ENCODE measurements at places on chromosomes 12 and 14.

DNA sequence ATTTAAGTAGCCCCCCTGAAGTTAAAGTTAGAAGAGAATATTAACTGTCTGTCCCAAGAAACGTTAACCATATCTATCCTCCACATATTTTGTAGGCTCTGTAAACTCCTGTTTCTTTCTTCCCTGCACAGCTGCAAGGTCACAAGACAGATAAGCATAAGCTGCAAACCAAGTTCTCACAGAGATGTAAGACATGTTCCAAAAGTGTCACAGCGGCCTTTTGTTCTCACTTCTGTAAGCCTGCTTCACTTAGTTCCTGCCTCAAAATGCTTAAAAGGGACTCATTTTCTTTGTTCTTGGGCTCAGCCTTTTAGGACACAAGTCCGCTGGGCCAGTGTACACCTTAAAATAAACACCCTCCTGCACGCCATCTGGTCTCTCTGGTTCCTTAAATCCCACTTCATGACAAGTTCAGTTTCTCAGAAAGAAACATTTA lies 3.2 kb downstream of the RNASE1 start:
- no peak for DNase-seq

DNA sequence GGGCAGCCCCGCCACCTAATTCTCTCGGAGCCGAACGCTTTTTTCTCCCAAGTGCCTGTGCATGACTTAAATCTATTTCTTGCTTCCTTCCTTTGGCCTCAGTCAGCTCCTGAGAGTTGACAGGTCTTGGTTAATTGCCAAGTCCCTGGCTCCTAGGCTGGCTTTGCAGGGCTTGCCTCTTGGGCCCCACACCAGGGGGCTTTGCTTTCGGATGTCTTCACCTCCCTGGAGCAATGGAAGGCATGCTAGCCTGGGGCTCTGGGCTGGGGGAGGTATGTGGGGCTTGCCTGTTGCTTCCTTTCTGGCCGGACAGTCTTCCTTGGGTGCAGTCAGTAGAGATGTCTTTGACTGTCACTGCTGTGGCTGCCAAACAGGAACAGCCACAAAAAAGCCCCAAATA lies 2.2 kb upstream of the KRT80 start:
- no peak for DNase-seq

- no peak for DNase-seq
Observed at GRCh38 chr14:88229428-88229827, 93.6 kb downstream of the KCNK10 start.

DNA sequence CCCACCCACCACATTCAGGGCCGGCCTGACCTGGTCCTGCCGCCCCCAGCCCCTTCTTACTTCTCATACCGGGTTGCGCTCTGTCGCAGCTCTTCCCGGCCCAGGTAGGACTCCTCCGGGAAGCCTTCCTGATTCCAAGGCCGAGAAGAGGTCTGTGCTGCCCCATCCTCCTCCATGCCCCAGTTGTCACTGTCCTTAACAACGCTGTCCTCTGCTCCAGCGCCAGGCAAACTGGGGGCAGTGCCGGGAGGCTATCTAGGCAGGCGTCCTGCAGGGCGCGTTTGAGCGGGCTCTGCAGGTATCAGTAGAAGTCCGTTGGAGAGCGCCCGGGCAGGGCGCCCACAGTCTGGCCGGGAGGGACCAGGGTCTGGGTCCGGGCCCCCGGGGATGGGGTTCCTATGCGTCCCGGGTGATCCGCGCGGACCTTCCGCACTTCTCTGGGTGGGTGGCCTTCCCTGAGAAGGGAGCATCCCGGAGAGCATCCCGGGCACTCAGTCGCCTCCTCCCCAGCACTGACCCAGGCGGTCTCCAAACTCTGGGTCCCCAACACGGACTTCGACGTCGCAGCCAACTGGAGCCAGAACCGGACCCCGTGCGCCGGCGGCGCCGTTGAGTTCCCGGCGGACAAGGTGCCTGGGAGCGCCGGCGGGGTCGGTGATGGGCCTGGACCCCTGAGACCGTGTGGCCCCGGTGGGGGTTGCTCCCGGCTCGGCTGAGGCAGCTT lies 900 bp downstream of the AMN start:
- DNase-seq: no peak

- peak; percentile 60 for DNase-seq
Observed at GRCh38 chr12:52395761-52396434, 10.2 kb downstream of the KRT82 start.

DNA sequence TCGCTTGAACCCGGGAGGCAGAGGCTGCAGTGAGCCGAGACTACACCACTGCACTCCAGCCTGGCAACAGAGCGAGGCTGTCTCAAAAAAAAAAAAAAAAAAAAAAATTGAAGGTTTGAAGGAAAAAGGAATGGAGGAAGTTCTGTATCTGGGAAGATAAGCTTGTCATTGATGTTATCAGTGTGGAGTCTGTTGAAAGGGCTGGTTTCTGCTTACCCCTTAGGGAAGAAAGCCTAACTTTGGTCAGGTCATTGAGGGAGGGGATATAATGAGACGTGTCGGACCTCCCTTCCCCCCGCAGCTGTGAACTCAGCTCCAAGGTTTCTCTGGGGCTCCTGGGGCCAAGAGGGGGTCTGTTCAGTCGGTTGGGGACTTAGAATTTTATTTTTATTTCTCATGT lies 16.4 kb downstream of the DAO start:
- DNase-seq: no peak

DNA sequence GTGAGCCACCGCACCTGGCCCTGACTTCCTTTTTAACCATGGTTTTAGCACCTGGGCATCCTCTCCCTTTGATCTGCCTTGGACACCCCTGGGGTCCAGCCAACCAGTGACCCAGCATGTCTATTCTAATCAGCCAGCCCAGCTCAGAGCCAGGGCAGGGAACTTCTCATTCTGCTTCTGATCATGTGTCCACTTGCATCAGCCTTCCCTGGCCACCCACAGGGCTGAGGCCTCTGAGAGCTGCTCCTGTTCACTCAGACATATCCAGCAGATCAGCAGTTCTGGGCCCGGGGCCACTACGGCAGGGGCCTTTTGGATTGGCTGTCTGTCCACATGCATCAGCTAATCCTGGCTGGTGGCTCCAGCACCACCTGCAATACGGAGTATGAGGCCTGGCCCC lies 117.9 kb upstream of the MAP1LC3B2 start:
- DNase-seq: peak; percentile 36

DNA sequence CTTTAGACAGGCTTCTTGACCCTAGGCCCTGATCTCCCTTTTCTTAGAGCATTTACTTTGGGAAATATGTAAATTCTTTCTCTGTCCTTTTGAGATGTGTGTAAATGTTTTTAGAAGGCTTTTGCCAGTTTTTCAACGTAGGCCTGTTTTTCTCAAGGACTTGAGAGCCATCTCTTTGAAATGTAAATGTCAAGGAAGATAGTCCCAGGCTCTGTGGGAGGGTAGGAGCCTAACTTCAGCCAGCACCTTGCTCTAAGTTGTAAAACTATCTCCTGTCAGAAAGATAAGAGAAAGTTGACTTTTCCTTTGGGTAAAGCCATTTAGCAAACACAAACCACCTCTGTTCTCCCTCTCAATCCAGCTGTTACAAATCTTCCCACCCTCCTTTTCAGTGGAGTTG lies 219.8 kb downstream of the RPS29 start:
- DNase-seq: no peak

DNA sequence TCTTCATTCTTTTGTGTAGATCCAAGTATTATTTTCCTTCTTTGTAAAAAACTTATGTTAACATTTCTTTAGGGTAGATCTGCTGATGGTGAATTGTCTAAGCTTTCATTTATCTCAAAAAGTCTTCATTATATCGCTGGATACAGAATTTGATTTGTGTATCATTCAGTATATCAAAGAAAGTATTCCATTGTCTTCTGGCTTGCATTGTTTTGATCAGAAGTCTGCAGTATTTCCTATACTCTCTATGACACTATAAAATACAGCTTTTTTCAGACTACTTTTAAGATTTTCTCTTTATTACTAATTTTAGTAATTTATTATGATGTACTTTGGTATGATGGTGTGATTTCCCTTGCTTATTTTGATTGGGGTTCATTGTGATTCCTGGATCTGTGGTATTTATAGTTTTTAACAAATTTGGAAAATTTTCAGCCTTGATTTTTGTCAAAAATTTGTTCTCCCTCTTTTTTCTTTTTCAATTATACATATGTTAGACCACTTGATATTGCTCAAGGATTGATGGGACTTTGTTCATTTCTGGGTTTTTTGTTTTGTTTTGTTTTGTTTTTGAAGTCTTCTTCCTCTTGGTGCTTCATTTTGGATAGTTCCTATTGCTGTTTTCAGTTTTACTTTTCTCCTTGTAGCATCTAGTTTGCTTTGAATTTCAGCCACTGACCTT lies 176.5 kb downstream of the ZFP36L1 start:
- DNase-seq: no peak

DNA sequence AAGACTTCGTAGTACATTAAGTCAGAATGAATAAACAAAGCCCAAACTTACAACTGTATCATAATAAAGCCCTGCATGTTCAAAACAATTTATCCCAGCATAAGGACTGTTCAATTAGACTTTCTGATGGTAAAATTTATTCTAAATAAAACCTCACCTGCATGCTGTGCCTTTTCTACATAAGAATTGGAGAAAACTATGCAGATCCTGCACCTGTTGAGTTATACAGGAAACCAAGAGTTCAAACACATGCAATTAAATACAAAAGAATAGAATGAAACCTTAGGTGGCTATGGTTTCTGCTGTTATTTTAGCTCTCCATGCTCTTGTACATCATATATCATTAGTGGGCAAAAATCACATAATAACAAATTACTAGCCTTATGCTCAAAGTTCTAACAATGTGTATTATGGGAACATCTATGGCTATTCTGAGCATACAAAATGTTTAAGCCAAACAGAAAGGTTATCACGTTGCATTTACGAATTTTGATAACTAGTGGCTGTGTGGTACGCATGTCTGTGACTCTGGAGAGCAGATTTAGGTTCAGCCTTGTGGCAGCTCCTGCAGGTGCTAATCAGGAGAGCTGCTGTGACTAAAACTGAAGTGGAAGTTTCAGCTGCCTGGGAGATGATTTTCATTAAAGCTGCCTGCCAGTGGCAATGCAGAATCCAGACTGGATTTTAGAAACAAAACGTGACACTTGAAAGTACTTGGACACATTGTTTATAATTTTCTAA lies 36.1 kb upstream of the LRFN5 start:
- no peak for DNase-seq

GRCh38 chr12:117583677-117584225 lies 222.3 kb upstream of the NOS1 start:
- no peak for DNase-seq

DNA sequence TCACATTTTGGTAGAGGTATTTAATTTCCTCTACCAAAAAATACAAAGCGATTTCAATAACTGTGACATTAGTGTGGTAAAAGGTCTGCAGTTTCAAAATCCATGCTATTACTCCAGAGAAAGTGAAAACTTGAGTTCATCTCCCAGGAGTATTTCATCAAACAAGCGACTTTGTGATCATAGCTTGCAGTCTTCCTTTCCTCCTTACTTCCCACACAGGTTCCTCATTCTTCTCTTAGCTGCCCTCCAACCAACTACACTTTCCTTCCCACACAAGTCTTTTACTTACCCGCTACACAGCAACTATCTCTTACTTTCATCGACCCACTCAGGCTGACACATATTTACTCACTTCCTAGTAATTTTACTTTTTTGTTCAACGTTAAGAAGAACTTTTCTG lies 413.4 kb upstream of the USP15 start:
- no peak for DNase-seq

DNA sequence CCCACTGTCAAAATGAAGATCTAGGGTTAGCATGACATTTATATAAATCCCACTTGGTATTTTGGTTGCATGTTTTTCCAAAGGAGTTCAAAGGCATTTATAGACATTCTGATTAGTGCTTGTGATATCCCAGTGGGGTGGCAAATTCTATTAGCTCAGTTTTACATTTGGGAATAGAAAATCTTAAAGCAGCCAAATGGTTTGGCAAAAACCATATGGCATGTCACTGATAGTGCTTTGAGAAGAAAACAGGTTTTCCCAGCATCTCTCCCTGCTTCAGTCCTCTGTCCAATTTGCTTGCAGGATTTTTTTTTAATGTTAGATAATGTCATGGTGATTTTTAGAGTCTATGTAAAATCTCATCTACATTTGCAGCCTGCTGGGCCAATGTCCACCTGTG lies 225.1 kb upstream of the DIO3 start:
- DNase-seq: no peak

DNA sequence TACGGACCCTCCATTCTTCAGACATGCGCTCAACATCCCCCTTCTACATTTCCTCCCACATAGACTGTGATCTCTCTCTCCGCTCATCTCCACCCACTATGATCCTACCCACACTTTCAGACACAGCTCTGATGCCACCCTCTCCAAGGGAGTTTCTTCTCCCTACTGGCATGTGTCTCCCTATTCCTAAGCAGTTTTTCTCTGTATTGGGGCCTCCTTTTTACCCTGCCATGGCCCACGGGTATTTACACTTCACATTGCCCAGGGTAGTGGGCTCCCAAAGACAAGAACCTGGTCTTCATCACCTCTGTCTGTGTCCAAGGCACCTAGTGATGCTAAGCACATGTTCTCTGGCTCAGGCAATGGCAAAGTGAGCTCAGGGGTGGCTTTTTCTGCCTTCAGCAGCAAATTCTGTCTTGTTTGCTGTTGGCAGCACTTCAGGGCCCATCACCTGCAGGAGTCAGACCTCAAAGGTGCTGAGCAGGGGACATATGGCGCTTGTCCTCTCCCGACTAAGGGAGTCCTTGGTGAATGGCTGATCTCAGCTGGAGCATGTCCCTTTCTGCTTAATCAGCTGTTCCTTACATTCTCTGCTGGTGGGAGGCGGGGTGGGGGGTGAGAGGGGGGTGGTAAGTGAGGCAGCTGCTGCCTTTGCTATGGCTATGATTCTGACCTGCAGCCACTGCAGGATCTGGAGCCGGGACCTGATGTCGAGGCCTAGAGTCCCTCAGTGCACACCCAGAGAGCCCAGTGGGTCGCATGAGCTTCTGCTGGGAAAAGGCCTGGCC lies 256.8 kb downstream of the PCNX1 start:
- DNase-seq: no peak

DNA sequence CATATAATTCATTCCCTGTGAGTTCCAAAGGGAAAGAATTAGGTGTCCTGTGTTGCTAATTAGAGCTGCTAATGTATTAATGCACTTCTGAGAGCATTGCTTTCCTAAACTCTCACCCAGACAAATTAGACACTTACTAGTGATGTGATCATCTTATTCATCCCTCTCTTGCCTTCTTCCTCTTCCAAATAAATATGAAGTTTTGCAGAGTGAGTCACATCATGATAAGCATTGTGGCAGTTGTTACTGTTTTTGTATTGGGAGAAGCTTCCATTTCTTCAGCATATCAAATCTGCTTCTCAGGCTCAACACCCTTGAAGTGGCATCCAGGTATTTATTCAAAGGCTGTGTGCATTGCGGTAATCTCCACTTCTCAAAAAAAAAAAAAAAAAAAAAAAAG lies 37.3 kb upstream of the E2F7 start:
- no peak for DNase-seq

- DNase-seq: no peak
Observed at GRCh38 chr12:65536876-65537681, 258.6 kb downstream of the MSRB3 start.

- no peak for DNase-seq
Observed at GRCh38 chr12:40464121-40464520, 228.1 kb upstream of the CNTN1 start.

GRCh38 chr12:123971449-123971769 lies 1.2 kb downstream of the CCDC92 start:
- no peak for DNase-seq
